ENCODE measurements at places on chromosomes 11 and 22.
A peak's percentile ranks its signal among the peaks of the same experiment; 100 is the strongest.

GRCh38 chr11:47351156-47352126, 1.1 kb downstream of the MYBPC3 start:
- no peak for DNase-seq

DNA sequence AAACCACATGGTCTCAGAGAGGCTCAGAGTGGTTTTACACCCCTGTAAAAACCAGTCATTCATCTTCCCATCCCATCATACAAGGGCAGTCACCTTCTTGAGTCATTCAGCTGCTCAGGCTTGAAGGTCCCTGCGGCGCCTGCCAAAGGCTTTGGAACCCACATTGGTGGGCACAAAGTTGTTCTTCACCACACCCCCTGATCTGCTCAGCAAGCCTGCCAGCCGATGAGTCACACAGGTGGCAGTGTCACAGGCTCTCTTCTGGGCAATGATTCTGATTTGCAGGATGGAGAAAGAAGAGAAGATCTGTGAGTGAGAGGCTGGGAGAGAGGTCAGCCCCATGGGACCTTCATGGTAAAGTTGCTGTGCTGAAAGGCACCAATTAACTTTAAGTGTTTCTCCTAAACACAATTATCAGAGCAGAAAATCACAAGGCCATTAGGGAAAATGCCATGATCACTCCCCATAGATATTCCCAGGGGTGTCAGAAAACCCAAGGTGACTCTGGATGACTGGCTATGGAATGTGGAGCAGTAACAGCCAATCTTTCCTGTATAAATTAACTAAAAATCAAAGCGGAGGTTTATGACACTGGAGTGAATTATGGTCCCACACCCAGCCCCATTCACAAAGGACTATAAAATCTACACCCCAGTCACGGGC, 4.4 kb downstream of the CALCA start:
- DNase-seq: no peak

GRCh38 chr11:110286298-110287040, 9.9 kb downstream of the RDX start:
- no peak for DNase-seq

DNA sequence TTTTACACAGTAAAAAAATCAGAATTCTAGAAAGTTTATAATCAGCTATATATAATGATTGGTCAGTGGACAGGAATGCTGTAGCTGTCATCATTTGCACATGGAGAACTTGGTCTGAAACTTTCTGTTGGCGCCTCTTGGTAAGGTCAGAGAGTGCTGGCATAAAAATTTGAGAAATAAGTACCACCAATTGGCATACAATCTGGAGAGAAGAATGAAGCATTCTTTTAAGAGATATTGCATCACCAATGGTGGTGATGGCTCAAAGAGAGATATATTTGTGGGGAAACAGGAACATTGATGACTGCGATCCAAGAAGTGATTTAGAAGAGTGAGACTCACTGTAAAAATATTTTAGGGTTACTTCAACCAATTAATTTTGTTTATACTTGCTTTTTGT, 19.8 kb upstream of the OOSP1 start:
- no peak for DNase-seq

DNA sequence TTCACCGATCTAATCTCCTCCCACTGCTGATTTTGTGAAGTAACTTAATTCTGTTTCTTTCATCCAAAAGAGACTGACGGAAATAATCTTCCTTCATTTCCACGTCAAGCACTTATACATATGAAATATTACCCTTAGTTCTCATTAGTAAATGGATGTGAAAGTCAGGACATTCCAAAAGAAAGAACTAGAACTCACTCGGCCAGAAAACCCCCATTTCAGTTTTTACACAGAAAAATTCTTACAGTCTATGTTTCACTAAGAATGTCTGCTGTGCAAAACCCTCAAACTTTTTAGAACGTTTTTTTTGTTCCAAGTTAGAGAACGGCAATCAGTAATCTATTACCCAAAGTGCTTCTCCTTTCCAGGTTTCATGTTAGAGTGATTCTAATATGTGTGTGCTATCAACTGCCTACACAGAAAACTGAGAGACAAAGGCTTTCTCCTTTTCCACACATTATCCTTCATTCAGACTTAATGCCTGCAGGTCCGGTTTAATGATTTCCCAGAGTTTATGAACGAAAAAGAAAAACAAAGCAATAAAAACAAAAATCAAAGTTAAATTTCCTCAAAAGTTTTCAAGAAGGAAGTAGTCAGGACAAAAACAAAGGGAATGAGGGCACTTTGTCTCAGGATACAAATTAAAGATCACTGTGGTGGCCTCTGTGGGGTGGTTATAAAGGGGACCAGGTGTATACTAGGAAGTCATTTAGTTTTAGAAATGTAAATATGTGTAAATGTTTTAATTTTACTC, 11.3 kb upstream of the SESN3 start:
- no peak for DNase-seq

GRCh38 chr11:4032097-4032496, 62.5 kb upstream of the RRM1 start:
- no peak for DNase-seq

DNA sequence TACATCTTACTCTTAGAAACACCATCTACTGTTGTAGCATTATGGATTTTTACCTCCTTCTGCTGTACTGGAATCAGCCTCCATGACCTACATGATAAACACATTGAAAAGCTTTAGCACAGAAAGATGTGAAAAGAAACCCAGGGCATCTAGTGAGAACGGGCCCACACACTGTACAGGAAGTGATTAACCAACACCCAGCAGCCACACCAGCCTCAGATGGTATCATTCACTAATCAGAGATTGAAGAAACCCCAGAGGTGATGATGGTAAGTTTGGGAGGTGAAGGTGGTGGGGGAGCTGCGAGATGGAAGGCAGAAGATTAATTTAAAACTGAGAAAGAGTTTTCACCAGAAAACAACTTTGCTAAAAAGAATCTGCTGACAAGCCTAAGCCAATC, 46.1 kb downstream of the RASSF10 start:
- DNase-seq: no peak

- no peak for DNase-seq
These were observed at the start of gene GRIA4 for GRCh38 chr11:105609832-105610781. GRIA4 (plus strand) TSS chr11:105610073; CDS start chr11:105610998, 925 bp downstream.

GRCh38 chr11:117814766-117815261, 9.7 kb downstream of the FXYD2 start:
- DNase-seq: peak; percentile 91

- no peak for DNase-seq
These were observed 20.6 kb upstream of the OR9Q1 start for GRCh38 chr11:58003036-58003435.

GRCh38 chr11:18697576-18697975, 1.0 kb upstream of the TMEM86A start:
- no peak for DNase-seq

- no peak for DNase-seq
These were observed 47.2 kb downstream of the DBX1 start for GRCh38 chr11:20113149-20113438.

DNA sequence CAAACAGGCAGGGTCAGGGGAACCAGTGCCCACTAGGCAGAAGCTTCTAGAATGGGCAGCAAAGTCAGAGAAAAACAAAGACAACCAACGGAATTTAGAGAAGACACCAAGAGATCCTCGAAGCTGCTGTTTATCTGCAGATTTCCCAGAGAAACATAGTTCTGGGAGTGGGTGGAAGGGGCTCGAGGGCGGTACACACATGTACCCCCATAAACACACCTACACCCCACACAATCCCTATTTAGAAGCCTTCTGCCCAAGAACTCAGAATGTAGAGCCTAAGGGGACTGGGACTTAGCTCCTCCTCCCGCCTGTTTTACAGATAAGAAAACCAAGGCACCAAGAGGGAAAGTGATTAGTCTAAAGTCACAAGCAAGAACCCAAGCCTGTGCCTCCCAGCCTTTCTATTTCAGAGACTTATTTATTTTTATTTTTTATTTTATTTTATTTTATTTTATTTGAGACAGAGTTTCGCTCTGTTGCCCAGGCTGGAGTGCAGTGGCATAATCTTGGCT, 6.4 kb downstream of the NPTXR start:
- DNase-seq: no peak

- no peak for DNase-seq
These were observed 30.3 kb downstream of the DCUN1D5 start for GRCh38 chr11:103061656-103062055.

- DNase-seq: no peak
These were observed 176.4 kb downstream of the KIRREL3 start for GRCh38 chr11:126824035-126824607.

- no peak for DNase-seq
These were observed 1.0 kb downstream of the ZNF70 start for GRCh38 chr22:23749841-23750301.

- no peak for DNase-seq
These were observed 28.8 kb downstream of the TOB2 start for GRCh38 chr22:41417622-41418390.

DNA sequence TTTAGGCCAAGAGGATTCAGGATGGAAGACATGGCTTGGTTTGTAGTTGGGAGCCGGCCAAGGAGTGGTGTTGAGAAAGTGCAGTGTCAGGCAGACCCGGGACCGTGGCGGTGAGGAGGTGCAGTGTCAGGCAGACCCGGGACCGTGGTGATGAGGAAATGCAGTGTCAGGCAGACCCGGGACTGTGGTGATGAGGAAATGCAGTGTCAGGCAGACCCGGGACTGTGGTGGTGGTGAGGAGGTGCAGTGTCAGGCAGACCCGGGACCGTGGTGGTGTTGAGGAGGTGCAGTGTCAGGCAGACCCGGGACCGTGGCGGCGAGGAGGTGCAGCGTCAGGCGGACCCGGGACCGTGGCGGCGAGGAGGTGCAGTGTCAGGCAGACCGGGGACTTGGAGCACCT, 59.7 kb downstream of the LRP5 start:
- no peak for DNase-seq

DNA sequence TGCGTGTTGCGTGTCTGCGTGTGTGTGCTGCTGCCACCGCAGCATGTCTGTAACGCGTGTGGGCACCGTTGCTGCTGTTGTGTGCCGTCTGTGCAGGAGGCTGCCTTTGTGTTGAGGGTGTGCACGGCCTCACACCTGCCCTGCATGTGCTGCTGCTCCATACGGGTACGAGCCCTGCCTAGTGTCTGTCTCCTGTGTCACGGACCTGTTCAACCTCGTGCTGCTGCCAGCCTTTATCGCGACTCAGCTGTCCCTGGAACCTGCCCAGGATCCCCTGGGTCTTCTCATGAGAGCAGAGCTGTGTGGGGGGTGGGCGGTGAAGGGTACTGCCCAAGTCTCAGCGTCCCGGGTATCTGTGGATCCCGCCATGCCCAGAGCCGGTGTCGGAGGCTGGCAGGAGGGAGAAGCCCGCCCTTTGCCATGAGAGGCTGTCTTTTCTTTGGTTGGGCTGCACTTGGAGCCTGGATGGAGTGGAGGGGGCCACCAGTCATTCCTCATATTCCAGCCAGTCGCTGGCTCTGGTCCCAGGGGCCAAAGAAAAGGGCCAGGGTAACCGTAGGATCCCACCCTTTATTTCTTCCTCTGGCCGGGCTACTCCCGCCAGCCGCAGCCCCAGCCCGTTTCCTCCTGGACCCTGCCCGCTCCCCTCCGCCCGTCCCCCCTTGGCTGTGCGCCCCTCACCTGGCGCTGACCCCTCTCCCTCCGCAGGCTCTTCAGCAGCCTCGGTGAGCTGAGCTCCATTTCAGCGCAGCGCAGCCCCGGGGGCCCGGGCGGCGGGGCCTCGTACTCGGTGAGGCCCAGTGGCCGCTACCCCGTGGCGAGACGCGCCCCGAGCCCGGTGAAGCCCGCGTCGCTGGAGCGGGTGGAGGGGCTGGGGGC, 7.8 kb upstream of the ACR start:
- no peak for DNase-seq

GRCh38 chr22:35839841-35840301, 122.2 kb downstream of the APOL5 start:
- DNase-seq: no peak

- DNase-seq: no peak
These were observed 155.2 kb downstream of the MAML2 start for GRCh38 chr11:96187822-96188221.

DNA sequence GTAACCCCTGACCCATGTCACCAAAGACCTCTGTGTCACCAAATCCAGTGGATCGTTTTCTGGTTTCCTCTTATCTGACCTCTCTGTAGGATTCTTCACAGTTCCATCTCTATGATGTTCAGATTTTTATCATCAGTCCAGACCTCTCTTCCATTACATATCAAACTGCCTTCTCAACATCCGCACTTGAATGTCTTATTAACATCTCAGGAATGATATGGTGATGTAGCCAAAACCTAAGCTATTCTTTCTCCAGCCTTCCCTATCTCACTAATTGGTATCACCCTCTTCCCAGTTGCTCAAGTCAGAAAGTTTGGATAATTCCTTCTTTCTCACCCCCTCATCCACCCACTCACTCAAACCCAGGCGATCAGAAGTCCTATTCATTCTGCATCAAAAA, 13.4 kb downstream of the APLNR start:
- DNase-seq: no peak

Data from activated CD8-positive, alpha-beta memory T cell treated with anti-CD3 and anti-CD28 coated beads for 24 hours (primary cell).